Activated CD4-positive, alpha-beta T cell treated with anti-CD3 and anti-CD28 coated beads for 24 hours (primary cell): ENCODE measurements at places on chromosomes 13 and 19.

GRCh38 chr13:42836930-42837690, 55.7 kb downstream of the FAM216B start:
- no peak for DNase-seq

DNA sequence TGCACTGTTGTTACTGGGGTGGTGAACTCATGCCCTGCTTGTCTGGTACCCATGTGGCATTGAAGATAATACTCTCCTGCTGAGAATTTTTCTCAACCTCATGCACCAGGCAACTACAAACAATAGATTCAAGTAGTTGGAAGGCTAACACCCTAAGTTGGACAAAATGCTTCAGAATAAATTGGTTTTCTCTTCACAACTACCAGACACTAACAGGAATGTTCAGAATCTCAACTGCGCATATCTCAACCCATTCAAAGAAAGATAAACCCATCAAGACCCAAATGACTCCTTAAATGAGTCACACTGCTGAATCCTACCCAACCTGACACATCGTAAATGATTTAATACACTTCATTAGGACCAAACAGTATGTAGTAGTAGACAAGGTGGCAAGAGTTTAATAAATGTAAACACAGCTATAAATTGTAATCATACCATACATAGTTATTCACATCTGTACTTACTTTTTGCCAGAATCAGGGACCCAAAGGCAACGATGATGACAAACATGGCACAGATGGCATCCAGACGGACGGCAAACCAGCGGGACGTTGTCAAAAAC, 227.4 kb downstream of the ABCC4 start:
- DNase-seq = no peak

GRCh38 chr19:6012426-6013170, 34.7 kb upstream of the RANBP3 start:
- no peak for DNase-seq

- no peak for DNase-seq
Measured at GRCh38 chr13:50829226-50829625, 14.3 kb downstream of the DLEU7 start.

DNA sequence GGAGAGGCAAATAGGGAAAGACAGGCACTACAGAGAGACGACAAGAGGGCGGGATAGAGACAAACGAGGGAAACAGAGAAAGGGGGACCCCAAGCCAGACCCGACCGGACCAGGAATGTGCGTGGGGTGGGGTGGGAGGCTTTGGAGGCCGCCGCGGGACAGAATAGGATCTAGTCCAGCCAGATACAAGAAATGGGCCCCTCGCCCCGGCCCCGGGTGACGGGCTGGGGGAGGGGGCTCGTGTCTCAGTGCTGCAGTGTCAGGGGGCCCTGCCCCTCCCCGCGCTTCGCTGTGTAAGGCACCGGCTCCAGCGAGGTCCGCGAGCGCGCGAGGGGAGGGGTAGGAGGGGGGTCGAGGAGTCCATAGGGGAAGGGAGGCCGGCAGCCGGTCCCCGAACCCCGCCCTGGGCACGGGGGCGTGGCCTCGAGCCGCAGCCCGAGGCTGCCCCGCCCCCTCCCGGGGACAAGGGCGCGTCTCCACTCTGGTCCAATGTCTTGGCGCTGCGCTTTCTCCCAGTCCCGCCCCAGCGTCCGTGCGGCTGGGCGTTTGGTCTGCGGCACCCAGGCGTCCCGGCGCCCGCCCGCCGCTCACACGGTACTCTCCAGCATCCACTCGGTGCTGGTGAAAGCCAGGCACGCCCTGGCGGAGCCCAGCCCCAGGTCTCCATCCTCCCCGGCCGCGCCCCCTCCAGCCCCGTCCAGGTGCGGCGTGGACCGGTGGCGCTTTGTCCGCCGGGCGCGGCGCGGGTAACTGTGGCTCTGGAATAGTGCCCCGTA, 11.0 kb downstream of the IFNL1 start:
- DNase-seq = no peak

GRCh38 chr13:113954046-113954835, 19.6 kb downstream of the C13orf46 start:
- no peak for DNase-seq

GRCh38 chr13:70814684-70815083, 706.4 kb upstream of the KLHL1 start:
- DNase-seq = no peak

GRCh38 chr19:9913237-9914000, 22.9 kb downstream of the OLFM2 start:
- DNase-seq = no peak

- DNase-seq = no peak
Measured at GRCh38 chr13:27036236-27036981, 135.2 kb downstream of the USP12 start.

DNA sequence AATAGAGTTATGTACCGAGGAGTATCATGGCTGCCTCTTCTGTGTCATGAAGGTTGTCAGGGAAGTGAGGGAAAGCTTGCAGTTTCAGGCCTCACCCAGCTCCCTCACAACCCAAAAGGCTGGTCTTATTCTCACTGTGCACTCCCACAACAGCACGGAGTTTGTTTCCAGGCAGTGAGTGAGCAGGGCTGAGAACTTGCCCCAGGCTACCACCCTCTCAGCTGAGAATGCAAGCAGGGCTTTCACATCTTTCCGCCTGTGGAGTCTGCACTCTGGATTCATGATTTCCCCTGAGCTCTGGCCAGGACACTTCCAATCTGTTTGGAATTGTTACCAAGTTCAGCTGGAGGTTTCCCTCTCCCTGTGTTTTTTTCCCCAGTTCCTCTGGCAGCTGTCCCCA, 2284.7 kb upstream of the PCDH20 start:
- DNase-seq = no peak

- peak; percentile 73 for DNase-seq
Measured at GRCh38 chr19:51158474-51159129, 16.5 kb downstream of the SIGLEC7 start.

- no peak for DNase-seq
Measured at GRCh38 chr19:53549340-53549739, 11.4 kb downstream of the ZNF331 start.

GRCh38 chr13:22773465-22773864, 407.3 kb upstream of the SGCG start:
- no peak for DNase-seq

GRCh38 chr19:40778706-40779284, 748 bp downstream of the RAB4B start:
- DNase-seq = no peak

- DNase-seq = no peak
Measured at GRCh38 chr13:31773538-31773937, 34.2 kb downstream of the RXFP2 start.

DNA sequence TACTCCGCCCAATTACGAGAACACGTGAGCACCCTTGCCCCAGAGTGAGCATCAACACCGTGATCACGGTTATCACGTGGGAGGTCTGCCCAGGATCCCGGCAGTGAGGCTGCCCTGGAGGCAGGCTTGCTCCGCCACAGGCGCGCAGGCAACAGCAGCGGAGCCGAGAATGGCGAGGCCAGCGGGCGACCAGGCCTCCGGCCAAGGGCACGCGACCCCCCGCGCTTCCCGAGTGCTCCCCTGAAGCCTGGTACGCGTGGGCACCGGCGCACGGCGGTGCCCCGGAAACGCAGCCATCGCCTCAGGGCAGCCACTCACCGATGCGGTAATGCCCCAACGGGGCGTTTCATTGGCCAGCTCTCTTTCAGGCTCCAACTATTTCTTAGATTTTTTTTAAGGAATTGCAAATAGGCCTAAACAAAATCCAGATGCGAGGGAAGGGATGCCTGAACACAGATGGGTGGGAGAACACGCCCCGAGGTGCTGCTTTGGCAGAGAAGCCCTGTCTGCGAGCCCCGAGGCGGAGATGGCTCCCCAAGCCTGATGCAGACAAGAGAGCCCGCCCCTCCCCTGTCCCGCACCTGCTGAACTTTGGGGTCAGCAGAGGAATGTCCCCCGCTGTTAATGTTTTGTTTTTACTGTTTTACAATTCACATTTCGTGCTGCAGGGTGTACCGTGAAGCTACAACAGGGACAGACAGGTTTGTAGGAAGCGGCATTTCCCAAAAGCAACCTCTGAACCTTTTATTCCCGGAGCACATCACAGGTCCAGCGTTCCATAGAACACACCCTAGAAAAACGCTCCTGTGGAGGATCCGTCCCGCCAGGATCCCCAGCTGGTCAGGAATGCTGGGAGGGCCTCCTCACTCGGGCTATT, 132.7 kb downstream of the ZDHHC20 start:
- DNase-seq = no peak

DNA sequence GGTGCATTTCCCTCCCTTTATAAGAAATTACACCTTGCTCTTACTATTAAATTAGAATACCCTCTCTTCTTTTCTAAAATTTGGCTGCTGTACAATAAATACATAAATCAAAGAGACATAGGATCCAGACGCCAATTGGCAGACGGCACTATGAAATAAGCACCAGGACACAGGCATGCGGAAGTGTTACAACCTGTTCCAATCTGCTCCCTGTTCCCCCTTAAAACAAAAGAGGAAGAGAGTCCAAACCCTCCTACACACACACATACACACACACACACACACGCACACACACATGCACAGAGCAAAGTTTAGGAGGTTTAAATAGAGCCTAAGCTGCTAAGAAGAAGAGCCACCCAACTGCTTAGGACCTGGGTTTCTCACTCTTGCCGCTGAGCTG, 75.6 kb upstream of the ZNF507 start:
- DNase-seq = no peak

- DNase-seq = no peak
Measured at GRCh38 chr13:102294407-102295018, 107.3 kb downstream of the FGF14 start.

GRCh38 chr13:111482126-111482525, 161.7 kb downstream of the TEX29 start:
- no peak for DNase-seq

- no peak for DNase-seq
Measured at GRCh38 chr19:40326201-40326600, 22.0 kb downstream of the C19orf47 start.

DNA sequence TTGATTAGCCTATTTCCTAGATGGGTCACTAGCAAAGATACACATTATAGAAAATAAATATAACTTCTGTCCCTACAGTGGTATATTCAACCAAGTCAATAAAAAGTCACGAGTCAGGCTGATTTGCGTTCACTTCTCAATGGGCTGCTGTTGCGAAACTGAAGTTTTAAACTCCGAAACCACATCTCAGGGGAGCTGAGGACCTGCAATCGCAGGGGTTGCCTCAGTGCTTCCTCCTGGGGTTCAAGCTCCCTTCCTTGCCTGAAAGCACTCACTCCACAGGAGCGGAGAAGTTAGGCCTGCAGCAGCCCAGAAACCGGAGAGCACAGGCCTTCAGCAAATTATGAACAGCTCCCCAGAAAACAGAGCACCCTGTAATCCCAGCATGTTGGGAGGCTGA, 39.6 kb downstream of the RAB20 start:
- no peak for DNase-seq

DNA sequence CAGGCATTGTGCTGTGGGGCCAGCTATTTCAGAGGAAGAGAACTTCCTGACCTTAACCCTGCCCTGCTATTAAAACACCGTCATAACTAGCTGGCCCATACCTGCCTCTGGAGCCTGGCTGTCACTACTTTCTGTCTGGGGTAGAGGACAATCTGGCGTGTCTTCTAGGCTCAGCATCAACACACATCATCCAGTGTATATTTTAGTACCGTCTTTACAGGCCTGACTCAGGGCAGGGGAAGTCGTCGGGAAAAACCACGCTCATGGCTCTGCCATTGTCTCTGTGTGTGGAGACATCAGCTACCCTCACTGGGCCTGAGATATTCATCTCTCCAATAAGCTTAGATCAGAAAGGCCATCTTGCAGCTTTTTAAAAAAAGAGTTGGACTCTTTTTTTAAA, 151.1 kb downstream of the KATNAL1 start:
- DNase-seq = no peak

DNA sequence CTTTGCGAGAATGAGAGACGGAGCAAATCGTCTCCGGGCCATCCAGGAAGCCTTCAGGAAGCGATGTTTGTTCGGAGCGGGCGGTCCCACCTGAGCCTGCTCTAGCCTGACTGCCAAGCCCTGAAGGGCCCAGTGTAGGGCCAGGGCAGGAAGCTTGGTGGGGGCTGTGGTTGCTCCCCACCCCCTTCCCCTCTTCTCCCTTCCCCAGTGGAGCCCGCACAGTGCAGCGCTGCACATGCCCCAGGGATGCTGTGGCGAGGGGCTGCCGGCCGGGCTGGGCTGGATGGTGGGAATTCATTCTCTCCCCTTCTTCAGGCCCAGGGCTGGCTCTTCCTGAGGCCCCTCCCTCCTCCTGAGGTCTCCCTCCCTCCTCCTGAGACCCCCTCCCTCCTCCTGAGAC, 7.1 kb upstream of the GRTP1 start:
- DNase-seq = no peak

DNA sequence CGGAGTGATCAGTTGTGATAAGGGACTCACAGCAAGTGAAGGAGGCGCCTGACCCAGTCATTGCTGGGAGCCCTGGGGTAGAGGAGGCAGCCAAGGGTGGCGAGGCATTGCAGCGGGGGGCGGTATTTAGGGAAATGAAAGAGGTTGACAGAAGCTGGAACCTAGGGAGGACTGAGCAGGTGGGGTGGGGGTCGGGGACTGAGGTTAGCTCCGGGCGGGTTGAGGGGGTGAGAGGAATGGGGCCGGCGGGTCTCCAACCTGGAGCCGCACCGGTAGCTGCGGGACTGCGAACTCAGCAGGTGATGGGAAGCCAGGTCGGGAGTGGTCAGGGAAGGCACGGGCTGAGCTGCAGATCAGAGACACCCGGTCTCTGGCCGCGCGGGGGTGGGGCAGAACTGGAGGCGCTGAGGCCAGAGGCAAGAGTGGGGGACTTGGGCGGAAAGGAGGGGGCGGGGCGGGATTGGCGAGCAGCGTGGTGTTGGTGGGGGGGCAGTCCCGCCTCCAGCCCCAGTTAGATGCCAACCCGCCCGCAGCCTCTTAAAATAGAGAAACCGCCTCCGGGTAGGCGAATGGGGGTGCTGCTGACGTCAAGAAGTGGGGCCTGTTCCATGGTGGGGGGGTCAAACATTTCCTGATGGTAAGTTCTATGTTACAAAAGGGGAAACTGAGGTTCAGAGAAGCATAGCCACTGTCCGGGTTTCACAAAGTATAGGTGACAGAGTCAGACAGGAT, 1.5 kb downstream of the MAST3 start:
- no peak for DNase-seq

- DNase-seq = no peak
Measured at GRCh38 chr13:79782541-79783205, 301.7 kb downstream of the NDFIP2 start.

DNA sequence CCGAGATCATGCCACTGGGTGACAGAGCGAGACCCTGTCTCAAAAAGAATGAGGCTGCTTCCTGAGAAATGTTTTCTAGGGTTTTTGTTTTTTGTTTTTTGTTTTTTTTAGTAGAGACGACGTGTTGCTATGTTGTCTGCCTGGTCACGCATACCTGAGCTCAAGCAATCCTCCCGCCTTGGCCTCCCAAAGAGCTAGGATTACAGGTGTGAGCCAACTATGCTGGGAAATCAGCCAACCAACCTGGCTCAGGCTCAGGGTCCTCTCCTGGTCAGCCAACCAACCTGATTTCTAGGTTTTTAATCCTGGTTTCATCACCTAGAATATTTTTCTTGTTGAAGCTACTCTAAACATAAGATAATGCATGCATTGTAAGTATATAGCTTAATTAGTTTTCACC, 7.8 kb downstream of the DHX34 start:
- no peak for DNase-seq
